ENCODE measurements at places on chromosomes 2 and 18.

DNA sequence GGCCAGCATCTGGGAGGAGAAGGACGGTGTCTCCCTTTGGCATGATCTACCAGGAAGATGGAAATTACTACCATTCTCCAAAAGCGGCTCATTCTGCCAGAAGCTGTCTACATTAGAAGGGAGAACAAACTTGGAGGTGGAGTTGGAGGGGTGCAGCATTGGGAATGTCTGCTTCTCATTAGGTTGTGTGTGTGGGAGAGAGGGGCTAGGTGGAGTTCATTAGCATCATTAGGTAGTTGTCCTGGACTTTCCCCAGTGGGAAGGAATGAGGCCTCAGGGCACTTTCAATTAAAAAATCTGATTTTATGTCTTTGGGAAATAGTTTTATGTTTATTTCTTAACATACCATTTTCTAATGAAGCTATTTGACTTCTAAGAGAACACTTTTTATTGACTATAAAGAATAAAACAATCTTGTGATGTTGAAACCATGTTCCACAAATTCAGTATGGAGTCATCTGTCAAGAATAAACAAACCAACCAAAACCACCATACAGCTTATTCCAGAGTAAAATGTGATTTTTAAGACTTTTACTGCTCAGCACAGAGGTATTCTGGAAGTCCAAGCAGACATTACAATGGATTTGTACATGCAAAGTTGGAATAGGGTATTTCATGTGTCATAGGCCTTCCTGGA is 60.6 kb downstream of the VAPA start:
- no peak for DNase-seq

- no peak for DNase-seq
These were observed 321.8 kb upstream of the SPRED2 start for GRCh38 chr2:65754219-65754618.

GRCh38 chr2:120820953-120821279 is 85.2 kb downstream of the GLI2 start:
- no peak for DNase-seq

DNA sequence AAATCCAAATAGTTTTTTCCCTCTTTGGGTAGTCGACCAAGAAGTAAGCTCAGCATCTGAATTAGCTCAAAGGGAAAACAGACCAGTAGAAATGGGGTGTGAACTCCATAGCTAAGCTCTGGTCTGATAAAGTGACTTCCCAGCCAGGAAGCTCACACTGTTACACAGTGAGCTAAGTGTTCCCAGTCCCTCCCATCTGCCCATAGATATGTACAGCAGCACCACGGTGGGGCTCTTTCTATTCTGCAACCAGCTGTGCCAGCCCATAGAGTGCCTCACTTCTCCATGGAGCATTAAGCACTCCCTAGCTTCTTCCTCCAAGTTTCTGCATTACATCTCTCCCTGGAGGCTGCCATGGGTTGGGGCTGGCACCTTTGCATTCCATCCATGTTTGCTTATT is 27.6 kb upstream of the NEMP2 start:
- DNase-seq: no peak

DNA sequence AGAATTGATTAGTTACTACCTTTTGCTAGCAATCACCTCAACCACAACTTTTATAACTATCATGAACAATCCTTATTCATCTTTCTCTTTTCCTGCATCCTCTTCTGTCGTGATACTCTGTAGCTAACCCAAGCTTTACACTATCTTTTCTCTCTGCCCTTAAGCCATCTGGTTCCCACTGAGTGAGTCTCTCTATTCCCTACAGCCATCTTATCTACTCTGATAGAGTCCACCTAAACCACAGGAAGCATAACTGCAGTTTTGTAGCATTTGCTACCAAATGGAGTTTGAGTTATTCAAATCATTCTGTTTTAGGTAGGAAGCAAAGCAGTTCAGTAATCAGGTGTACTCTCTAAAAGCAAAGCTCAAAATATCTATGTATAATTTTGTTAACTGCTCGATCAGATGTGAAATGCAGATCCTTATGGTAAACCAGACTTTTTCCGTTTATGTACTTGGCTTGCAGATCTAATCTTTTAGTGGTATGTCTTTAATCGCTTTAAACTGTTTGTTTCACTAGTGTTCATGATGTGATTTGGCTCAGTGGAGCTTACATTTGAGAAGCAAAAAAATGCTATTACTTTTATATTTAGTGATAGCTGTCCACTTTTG is 91.0 kb downstream of the CSRNP3 start:
- DNase-seq: no peak

- no peak for DNase-seq
These were observed at the start of gene LYPD6 for GRCh38 chr2:149330127-149331022. Gene LYPD6, plus strand, starts transcription at chr2:149330587. Its CDS starts 107,122 bp downstream, at chr2:149437709.

GRCh38 chr18:63223837-63224236 is 95.7 kb downstream of the BCL2 start:
- DNase-seq: no peak

- DNase-seq: no peak
These were observed 570 bp upstream of the ECEL1 start for GRCh38 chr2:232488097-232488711.

DNA sequence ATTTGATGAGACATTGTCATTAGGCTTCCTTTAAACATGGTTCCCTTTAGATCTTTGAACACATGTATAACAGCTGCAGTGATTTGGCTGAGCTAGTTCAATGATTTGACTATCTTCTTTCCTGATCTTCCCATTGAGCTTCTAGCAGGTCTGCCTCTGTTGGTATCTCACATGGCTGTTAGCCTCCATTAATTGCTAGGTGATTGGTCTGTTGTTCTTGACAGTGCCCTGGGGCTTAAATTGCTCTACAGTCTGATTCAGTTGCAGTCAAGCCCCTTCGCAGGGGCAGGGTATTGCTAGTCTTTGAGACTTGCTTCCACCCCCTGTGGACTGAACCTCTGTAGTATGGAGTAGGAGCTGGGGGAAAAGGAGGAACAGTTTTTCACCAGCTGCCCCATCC is 24.1 kb downstream of the SKA1 start:
- no peak for DNase-seq

GRCh38 chr2:205561441-205561840 is 120.9 kb upstream of the NRP2 start:
- no peak for DNase-seq

- no peak for DNase-seq
These were observed 95.5 kb downstream of the GYPC start for GRCh38 chr2:126751477-126751876.

DNA sequence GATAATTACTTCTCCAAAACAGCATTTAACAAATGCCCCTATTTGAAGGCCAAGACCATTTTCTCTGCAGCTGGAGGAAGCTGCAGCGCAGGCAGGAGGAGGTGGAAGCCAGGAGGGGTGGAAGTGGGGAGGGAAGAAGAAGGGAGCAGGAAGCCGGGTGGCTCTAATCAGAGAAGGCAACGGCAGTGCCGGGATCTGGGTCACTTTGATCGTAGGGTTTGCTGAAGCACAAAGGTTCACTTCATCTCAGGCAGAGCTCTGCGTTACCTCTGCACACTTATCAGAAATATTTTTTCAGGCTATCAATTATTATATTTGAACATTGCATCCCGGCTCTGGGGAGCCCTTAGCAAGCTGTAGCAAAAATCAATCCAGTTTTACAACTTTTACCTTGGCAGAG is 315.8 kb upstream of the POU3F3 start:
- no peak for DNase-seq

GRCh38 chr2:1940679-1941078 is 196.4 kb upstream of the PXDN start:
- no peak for DNase-seq

DNA sequence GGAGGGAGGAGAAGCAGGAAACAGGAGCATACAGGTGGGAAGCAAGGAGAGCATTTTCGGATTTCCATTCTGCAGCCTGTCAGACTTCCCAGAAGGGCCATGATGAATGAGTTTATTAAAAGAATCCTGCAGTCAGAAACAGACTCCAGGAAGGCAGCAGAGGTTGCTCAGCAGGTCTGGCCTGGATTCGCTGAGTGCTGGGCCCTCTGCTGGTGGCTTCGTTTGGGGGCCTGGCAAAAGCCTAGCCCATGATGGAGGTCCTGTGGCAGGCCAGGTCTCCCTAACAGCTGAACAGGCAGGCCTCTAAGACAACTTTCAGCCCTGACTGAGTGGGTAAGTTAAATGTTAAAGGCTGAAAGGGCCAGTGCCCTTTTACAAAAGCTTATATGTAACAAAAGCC is 108.2 kb upstream of the CAPN13 start:
- DNase-seq: no peak

GRCh38 chr2:127146071-127146725 is 39.2 kb upstream of the BIN1 start:
- DNase-seq: no peak

DNA sequence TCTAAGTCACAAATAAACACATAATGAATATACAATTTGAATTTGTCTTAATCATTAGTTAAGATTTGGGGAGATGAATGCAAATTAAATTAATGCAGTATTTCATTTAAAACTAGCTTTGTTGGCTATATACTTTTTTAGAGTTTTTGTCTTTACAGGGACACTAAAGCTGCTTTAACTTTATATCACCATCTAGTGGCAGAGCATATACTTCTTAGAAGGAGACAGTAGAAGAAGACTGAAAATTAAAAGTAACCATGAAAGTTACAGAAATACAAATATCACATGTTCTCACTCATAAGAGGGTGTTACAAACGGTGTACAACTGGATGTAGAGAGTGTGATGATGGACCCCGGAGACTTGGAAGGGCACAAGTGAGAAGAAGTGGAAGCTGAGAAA is 268.3 kb upstream of the NETO1 start:
- no peak for DNase-seq

DNA sequence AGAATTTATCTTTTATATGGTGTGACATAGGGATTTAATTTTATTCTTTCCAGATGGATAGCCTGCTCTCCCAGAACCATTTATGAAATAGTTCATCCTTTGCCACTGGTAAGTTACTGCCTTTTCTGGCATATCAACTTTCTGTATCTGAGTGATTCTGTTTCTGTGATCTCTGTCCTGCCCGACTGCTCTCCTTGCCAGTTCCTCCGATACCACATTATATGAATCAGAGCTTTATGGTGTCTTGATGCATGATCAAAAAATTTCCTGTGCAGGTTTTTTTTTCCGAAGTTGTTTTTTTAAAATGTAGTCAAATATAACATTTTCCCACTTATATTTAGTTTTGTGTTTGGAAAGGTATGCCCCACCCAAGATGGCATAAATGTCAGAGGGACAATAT is 242.5 kb downstream of the CYP26B1 start:
- DNase-seq: no peak

DNA sequence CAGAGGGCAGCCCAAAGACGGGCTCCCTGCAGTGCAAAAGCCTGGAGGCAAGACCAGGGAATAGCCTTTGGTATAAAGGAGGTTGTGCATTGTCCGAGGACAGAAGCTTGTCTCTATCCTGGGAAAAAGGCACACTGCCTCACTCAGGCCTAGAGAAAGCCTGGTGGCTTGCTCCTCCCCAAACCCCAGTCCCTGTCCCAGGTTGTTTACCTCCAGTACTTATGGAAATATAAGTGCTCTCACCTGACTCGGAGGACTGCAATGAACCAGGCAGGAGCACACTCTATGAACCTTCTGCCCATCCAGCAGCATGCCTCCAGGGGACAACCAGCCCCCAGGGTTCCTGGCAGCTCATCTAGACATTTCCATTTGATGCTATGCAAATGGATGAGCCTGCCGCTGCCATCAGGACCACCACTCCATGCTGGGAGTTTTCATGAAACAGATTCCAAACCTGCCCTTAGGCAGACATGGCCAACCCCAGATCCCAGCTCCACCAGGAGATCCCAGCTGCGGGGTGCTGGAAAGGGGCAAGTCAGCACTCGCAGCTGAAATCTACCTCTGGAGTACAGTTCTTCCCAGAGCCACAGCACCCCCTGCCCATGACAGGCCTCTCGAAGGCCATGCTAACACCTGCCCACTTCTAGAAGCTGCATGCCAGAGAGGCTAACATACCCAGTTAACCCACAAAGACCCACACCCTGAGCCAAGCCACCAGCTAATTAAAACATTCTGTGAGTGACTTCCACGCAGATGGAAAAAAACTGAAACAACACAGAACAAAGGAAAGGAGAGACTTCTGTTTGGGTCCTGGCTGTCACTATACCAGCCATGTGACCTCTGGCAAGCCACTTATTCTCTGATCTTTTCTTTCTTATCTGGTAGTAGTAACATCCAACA is 101.7 kb downstream of the TTC32 start:
- no peak for DNase-seq

- no peak for DNase-seq
These were observed 24.9 kb downstream of the CCNT2 start for GRCh38 chr2:134943540-134943939.

DNA sequence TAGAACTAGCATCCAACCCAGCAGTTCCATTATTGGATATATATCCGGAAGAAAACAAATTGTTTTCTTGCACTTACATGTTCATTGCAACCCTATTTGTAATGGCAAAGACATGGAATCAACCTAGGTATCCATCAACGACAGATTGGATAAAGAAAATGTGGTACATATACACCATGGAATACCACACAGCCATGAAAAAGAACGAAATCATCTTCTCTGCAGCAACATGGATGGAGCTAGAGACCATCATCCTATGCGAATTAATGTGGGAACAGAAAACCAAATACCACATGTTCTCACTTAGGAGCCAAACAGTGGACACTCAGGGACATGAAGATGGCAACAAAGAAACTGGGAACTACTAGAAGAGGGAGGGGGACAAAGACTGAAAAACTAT is 352.7 kb downstream of the CDH2 start:
- no peak for DNase-seq

GRCh38 chr18:47772374-47773248 is 157.8 kb downstream of the SMAD2 start:
- DNase-seq: peak; percentile 41

GRCh38 chr2:9163306-9164111 is 43.1 kb upstream of the ASAP2 start:
- DNase-seq: no peak
